ENCODE measurements at places on chromosomes 5 and 9.

DNA sequence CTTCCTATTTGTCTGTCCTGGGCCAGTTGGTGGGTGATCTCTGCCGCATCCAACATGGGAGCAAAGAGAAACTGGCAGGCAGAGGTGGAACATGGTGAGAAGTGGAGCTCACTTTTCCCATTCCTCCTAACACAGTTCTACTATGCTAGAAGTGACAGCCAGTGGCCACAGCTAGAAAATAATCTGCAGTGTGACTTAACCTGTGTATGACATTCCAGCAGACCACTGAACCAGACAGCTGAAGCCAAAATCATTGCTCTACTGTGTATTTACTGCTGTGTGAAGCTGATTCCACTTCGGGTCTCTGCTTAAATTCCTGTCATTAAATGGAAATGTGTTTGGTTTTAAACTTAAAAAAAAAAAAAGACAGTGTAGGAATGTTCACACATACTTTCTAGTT is 523.0 kb downstream of the MTRR start:
- no peak for DNase-seq

- no peak for DNase-seq
These were observed 16.9 kb downstream of the CARD19 start for GRCh38 chr9:93112864-93113389.

- peak; percentile 93 for DNase-seq
These were observed 66.7 kb downstream of the DAB2IP start for GRCh38 chr9:121718084-121718483.

- DNase-seq = no peak
These were observed 4.9 kb downstream of the DAPK1 start for GRCh38 chr9:87502391-87503221.

DNA sequence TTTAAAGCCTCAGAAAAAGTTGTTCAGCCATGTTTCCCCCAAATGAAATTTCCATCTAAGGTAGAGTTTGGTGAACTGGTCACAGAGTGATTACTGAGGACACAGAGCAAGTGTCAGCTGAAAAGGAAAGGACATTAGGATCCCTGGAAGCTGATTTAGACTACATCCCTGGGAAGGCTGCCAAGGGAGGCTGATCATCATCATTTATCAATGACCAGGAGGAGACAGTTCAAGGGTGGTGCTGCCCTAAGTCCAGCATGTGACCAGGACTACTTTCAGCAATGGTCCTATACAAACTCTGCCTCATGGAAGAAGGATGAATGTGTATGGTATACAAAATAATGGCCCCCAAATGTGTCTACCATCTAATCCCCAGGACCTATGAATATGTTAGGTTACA is 120.6 kb downstream of the PIK3R1 start:
- DNase-seq = no peak

DNA sequence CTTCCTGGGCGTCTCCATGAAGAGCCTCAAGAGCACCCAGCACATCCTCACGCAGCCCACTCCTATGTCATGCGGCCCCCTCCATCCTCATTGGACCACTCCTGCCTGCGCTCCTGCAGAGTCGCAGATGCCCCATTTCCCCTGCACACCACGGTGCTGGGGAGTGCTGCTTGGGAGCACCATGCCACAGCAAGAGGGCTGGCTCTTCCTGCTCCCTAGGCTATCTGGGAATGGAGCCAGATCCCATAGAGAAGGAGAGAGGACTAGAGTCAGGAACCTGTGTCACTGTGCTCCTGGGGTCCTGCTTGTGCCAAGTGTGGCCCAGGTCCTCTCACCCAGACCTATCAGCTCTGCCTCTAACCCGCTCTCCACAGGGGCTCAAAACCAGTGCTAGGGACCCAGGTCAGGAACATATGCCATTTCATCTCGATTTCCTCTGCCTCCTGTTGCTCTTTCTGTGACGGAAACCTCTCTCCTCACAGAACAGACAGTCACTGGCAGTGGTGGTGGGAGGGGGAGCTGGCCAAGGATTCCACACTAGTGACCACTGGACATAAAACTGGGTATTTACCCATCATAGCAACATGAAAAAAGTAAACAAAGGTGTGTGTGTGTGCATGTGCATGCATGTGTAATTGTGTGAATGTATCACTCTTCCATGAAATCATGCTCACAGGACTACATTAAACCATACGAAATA is 178.4 kb downstream of the TTLL11 start:
- no peak for DNase-seq

- no peak for DNase-seq
These were observed 588.2 kb downstream of the HTR1A start for GRCh38 chr5:63374085-63374484.

DNA sequence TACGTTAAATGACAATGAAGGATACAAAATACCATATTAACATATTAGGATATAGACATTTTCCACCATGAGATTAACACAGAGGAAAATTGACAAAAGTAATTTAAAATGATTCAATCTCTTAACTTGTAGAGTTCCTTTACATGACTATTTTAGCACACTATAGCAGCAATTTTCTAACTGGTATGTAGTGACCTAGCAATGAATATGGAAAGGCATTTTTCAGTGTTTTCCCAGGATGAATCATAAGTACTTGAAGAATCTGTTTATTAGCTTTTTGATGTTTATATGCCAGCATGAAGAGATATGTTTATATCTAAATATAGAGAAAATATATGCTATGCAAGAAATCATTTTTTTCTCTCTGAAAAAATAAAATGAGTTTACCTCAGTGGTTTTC is 782.5 kb upstream of the CDH10 start:
- no peak for DNase-seq

GRCh38 chr5:54217826-54218503 is 92.4 kb downstream of the ARL15 start:
- DNase-seq = peak; percentile 37

DNA sequence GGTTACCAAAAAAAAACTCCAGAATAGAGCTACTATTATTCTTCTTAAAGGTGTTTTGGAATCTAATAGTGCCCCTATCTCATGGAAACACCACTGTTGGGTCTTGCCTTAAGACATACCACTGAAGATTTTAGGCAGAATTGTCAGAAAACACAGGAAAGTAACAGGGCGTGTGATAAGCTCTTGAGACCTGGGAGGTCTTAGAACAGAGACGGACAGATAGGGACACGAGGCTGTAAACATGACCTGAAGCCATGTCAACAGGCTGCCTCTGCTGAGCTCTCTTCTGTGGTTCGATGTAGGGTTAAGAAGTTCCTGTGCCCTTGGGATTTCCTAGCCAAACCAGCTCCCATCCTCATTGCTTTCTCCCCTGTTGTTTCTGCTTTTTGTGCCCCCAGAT is 69.3 kb downstream of the CTSL start:
- DNase-seq = no peak

DNA sequence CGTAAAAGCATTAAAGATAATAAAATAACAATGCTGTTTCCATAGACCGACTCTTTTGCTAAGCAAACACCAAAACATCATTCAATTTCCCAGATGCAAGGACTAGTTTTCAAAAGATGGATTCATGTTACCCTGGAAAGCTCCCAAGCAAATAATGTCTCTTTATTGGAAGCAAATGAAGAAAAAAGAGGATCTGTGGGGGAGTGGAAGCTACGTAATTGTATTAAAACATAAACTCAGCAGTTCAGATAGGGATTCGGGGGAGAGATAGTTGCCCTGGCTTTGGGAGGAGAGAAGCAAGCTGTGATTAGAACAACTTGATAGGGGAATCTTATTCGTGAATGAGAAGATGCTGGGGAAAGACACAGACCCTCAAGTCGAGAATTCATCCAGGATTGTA is 491.0 kb upstream of the CLINT1 start:
- DNase-seq = no peak

DNA sequence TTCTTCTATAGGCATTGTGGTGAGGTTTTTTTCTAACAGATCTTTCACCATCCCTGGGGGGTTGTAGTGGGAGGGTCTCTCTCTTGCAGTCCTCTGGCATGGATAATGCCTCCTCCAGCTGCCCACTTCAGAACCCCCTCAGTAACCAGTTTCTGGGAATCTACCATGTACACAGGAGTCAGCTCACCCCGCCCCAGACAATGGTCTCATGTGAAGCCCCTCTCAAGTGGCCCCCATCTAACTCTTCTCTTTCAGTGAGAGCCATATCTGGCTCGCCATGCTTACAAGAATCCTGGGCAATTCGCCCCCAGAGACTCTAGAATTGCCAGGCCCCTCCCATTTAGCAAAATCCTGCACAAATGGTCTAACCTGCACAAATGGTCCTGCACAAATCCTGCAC is 144.4 kb upstream of the FSTL4 start:
- no peak for DNase-seq

- DNase-seq = no peak
These were observed 10.1 kb upstream of the RBM27 start for GRCh38 chr5:146193285-146193684.

DNA sequence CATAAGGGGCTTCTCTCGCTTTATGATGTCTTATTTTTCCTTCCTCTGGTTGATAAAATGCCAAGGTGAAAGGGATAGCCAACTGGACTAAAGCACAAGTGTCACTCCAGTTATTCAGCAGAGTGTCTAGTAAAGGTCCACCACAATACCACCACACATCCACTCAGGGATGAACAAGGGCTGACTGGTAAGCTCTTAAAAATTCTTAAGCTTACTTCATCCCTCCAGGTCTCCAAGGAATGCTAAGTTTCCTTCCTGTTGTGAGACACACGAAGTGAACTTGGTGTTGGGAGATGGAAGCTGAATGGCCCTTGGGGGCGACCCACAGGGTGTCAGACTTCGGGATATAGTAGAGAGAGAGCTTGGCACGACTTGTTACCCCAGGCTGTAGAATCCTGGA is 3.2 kb upstream of the HMGCS1 start:
- DNase-seq = no peak

GRCh38 chr9:126149661-126150060 is 177.0 kb upstream of the MVB12B start:
- DNase-seq = no peak

DNA sequence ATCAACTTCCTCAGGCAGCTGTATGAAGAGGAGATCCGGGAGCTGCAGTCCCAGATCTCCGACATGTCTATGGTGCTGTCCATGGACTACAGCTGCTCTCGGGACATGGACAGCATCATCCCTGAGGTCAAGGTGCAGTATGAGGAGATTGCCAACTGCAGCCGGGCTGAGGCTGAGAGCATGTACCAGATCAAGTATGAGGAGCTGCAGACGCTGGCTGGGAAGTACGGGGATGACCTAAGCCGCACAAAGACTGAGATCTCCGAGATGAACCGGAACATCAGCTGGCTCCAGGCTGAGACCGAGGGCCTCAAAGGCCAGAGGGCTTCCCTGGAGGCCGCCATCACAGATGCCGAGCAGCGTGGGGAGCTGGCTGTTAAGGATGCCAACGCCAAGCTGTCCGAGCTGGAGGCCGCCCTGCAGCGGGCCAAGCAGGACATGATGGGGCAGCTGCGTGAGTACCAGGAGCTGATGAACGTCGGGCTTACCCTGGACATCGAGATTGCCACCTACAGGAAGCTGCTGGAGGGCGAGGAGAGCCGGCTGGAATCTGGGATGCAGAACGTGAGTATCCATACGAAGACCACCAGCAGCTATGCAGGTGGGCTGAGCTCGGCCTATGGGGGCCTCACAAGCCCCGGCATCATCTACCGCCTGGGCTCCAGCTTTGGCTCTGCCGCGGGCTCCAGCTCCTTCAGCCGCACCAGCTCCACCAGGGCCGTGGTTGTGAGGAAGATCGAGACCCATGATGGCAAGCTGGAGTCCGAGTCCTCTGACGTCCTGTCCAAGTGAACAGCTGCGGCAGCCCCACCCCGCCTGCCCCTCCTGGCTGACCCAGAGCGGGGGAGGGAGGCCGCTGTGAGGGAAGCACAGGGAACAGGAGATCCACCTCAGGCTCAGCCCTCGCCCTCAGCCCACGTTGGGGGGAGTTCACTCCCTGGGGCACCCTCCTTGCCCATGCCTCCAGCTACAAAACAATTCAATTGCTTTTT is 84.0 kb downstream of the SEC61B start:
- DNase-seq = no peak

GRCh38 chr9:121365564-121365963 is 4.5 kb downstream of the STOM start:
- DNase-seq = no peak

DNA sequence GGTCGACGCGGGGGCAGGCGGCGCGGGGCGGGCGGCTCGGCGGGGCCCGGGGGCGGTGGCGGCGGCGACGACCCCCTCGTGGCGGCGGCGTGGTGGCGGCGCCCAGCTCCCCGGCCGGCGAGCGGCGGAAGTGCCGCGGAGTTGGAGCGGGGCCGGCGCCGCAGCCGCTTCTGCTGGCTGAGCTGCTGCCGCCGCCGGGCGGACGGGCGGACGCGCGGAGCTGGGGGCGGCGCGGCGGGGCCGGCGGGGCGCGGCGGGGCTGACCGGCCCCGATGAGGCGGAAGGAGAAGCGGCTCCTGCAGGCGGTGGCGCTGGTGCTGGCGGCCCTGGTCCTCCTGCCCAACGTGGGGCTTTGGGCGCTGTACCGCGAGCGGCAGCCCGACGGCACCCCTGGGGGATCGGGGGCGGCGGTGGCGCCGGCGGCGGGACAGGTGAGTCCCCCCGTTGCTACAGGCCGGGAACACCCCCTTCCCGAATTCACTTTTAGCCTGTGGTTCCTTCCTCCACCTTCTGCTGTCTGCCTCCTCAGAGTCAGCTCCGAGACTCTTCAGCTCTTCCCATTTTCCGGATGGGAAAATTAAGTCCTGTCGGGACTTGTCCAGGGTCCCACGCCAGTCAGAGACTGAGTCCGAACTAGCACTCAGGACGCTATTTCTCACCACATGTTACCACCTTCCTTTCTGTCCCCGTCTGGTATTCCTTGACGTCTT is at the start of gene GALNT10:
GALNT10 (plus strand) TSS at position 139 of the 710 bp plus-strand sequence; CDS start at position 273, 134 bp downstream.
- no peak for DNase-seq

DNA sequence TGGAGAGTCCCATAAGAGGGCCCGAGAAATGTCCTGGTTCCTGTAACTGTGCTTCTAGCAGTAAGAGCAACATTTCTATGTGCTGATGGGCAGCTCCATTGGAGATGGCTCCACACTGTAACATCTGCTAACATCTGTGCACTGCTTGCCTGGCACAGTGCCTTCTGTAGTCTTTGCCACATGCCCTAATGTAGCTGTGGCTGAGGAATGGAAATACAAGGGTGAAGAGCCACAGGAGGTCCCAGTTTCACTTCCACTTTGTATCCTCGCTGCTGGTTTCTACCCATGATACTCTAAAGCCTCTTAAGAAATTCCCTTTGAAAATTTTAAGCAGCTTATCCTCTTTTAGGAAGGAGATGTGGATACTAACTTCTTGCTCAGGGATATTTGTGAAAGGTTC is 97.4 kb downstream of the HOMER1 start:
- peak; percentile 8 for DNase-seq

DNA sequence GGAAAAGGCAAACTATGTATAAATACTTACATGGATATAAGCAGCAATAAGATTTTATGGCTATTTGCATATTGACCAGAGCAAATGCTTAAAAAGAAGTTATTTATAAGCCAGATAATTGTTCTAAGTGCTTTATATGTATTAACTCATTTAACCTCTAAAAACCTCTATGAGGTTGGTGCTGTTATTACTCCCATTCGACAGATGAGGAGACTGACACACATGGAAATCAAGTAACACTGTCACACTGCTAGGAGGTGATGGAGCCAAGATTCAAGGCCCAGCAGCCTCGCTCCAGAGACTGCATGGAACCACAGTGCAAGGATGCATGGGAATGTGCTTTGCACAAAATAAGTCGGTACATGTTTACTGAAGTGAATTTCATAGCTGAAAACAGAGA is 53.7 kb downstream of the C5 start:
- DNase-seq = no peak
